ENCODE measurements at places on chromosomes 12 and 14.

GRCh38 chr12:50785406-50786001 is 21.6 kb downstream of the ATF1 start:
- no peak for DNase-seq
- peaks cover 41% of the 10 kb centered on the region for H3K36me3 ChIP-seq
- peaks cover 9% of the 10 kb centered on the region for H3K4me1 ChIP-seq
- H3K4me3 ChIP-seq, result no peak overlapping the region

DNA sequence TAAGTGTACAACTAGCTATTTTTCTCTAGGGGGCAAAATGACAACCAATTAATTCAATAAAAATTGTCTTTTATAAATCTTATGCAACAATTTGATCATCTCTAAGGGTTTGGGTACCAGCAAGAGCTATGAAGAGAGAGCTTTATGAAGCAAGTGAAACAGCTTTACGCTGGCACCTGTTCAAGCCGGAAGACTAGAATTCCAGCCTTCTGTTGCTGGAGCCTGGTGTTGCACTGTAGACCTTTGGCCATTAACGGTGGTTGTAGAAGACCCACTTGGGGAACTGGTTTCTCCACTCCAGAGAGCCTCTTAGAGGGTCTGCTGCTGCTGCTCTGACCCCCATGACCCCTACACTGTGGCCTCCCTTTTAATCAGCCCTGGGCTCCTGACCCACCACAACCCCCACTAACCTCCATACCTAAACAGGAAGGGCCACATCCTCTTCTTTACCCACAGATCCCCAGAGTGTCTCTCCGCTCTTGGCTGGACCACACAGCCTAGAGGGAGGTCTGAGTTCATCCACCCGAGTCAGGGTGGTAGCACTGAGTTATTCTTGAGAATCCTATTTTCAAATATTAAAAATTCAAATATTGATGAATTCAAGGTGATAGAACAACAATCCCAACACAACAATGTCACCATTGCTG is 54.6 kb upstream of the STON2 start:
- no peak for DNase-seq
- peaks cover 3% of the 10 kb centered on the region for H3K4me1 ChIP-seq
- H3K27ac ChIP-seq, result no peak overlapping the region

DNA sequence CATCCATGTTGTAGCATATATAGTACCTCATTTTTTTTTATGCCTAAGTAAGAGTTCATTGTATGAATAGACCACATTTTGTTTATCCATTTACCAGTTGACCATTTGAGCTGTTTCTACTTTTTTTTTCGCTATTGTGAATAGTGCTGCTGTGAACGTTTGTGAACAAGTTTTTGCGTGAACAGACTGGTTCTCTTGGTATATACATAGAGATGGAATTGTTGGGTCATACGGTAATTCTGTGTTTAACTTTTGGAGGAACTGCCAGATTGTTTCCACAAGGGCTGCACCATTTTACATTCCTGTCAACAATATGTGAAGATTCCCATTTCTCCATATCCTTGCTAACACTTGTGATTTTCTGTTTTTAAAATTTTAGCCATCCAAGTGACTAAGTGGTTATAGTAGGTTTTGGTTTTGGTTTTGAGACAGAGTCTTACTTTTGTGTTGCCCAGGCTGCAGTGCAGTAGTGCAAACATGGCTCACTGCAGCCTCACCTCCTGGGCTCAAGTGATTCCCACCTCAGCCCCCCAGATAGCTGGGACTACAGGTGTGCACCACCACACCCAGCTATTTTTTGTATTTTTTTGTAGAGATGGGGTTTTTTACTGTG is 68.3 kb upstream of the AMN start:
- H3K4me1 ChIP-seq, result peaks cover 18% of the 10 kb centered on the region
- H3K4me3 ChIP-seq, result no peak overlapping the region
- H3K36me3 ChIP-seq, result peaks cover 67% of the 10 kb centered on the region
- no peak for DNase-seq
- no peaks in the 10 kb centered on the region for H3K27me3 ChIP-seq

DNA sequence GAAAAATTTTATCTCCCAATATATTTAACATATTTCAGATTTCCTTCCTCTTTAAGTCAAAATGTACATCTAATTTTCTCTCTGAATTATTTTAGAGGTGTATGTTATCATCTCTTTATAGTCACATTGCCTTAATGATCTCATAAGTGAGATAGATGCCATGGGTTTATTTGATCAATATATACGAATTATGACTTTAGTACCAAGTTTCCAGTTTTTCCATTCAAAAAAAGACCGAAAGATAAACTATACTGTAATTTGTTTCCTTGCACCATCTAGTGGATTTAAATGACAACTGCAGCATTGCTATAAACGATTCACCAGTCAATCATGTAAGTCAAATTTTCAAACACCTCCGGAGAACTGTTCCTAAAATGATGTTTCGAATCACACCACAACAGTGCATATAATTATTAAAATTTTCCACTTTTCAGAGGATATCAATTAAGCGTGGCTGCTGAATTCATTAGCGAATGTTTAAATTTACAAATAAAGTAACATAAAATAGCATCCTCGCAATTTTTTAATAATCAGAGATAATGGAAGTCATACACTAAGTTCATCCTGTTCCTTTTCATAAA is 419 bp upstream of the ATXN7L3B start:
- H3K27ac ChIP-seq, result peak overlapping the region; percentile 97
- H3K27me3 ChIP-seq, result no peaks in the 10 kb centered on the region
- peaks cover 46% of the 10 kb centered on the region for H3K36me3 ChIP-seq
- DNase-seq, result no peak
- H3K4me3 ChIP-seq, result peak overlapping the region; percentile 94
- H3K4me1 ChIP-seq, result peaks cover 39% of the 10 kb centered on the region

Measured in activated T-helper 2 cell treated with anti-CD3 and anti-CD28 coated beads, Interferon-gamma antibody, Interleukin-2, Interleukin-4, amounts not matched to agents 10 μg/mL and 5 μg/mL and 100 μg/mL, durations not matched to agents 14 hours and 24 hours and 36 hours (primary cell).